T-helper 2 cell treated with Interferon-gamma antibody and Interleukin-4, amounts not matched to agents 5 μg/mL and 100 μg/mL, for 36 hours (primary cell): ENCODE measurements at places on chromosomes 11 and 22.

- no peak for DNase-seq
Observed at GRCh38 chr11:124837491-124837856, 27.8 kb upstream of the ROBO3 start.

DNA sequence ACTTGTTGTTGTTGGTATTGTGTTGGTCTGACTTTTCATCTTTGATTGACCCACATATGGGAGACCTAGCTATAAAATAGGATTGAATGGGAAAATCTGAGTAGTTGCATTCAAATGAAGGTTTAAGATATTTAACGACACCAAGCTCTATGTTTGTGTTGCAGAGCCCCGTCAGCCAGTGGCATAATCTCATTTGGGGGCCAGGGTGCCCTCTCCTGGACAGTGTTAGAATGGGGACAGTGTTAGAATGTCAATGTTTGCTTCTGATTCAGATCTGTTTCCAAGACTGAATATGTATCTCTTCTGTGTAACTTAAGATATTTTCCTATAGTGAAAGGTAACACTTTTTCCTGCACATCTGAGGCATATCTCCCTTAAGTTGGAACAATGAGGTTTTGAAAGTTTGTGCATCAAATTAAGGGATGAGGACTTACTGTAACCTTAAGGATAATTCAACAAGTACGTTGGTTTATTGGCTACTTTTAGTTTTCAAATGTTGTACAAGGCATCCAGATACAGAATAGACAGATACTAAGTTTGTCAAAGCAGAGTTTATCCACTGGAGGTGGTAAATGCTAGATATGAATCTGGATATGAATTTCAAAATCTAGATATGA lies 5.3 kb upstream of the OR52M1 start:
- DNase-seq, result peak; percentile 7

DNA sequence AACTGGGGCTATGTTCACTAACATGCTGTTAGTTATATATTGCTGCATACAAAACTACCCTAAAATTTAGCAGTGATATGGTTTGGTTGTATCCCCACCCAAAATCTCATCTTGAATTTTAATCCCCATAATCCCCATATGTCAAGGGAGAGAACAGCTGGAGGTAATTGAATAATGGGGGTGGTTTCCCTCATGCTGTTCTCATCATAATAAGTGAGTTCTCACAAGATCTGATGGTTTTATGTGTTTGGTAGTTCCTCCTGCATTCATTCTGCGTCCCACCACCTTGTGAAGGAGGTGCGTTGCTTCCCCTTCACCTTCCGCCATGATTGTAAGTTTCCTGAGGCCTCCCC lies 10.0 kb upstream of the PATL1 start:
- no peak for DNase-seq

GRCh38 chr11:75809991-75810390 lies 5.0 kb upstream of the UVRAG start:
- no peak for DNase-seq

DNA sequence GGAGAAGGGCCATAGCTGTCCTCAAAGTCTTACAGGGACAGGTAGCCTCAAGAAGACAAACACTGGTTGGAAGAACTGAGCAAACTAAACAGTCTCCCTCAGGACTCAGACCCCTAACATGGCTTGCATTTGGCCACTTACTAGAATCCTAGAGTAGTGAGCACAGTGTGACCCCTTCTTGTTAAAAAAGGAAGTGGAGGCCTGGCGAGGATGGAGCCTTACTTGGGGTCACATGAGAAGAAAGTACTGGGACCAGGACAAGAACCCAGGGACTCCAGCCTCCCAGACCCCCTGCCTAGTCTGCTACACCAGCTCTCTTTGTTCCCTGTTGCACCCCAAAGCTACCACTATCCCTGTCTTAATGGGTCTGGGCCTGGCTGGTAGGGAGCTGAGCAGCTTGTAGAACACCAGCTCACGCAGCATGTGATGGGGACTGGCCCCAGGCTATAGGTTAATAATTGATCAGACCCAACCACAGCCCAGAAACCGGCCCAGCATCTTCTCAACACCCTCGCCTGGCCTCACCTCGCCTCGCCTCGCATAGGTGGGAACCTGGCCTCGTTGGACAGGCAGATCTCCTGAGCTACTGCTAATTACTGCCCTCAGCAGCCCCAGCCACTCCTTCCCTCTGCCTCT lies 17.6 kb downstream of the DGAT2 start:
- DNase-seq, result no peak

DNA sequence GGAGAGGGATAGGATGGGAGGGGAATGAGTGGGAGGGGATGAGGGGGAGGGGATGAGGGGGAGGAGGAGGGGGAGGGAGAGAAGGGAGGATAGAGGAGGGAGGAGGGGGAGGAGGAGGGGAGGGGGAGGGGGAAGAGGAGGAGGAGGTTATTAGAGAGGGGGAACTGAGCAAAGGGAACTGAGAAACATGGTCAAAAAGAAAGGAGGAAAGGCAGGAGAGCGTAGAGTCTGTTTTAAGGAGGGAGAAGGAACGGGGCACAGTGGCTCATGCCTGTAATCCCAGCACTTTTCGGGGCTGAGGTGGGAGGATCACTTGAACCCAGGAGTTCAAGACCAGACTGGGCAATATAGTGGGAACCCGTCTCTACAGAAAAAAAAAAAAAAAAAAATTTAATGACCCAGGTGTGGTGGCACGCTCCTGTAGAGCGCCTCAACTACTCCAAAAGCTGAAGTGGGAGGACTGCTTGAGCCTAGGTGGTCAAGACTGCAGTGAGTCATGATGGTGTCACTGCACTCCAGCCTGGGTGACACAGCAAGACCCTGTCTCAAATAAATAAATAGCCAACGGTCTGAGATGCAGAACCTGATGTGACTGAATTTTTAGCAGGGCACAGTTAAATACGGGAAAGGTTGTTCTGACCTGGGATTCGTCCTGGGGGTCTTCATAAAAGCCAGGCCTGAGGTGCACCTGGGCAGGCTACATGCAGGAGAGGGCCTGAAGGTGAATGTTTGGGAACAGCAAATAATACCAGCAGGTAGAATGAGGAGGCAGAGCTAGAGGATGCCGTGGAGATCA lies 4.0 kb downstream of the B3GNT6 start:
- DNase-seq, result no peak

DNA sequence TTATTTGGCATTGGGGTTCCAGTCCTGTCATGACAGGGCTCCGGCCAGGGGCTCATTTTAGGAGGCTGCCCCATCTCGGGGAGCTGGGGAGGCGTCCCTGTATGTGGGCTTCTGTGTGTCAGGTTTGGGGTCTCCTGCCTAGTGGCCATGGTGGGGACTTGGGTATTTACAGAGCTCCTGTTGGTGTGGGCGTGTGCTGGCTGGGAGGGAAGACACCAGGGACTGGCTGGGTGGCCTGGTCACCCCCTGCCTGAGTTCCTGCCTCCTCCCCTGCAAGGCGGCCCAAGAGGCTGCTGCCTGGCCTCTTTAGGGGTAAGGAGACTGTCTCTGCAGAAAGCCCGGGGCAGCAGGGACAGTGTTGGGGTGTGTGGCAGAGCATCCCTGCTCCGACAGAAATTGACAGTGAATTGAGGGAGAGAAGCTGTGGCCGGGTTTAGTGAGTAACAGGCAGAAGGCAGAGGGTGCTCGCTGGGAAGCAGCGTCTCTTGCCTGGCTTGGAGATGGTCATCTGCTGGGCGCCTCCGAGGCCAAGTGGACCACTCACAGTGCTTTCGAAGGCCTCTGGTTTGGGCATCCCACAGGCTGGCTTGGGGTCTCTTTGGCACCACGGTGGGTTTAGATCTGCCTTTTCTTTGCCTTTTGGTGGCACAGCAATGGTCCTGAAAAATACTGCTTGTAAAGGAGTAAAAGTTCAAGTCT lies 40.3 kb upstream of the GRAMD4 start:
- no peak for DNase-seq

- no peak for DNase-seq
Observed at GRCh38 chr11:108115500-108116140, 5.7 kb upstream of the ACAT1 start.
